Mucosa of gallbladder (tissue), 1 donor: ENCODE measurements at places on chromosomes 16 and 17.

- no peak for DNase-seq
Observed at GRCh38 chr16:2687531-2688308, 5.4 kb downstream of the KCTD5 start.

DNA sequence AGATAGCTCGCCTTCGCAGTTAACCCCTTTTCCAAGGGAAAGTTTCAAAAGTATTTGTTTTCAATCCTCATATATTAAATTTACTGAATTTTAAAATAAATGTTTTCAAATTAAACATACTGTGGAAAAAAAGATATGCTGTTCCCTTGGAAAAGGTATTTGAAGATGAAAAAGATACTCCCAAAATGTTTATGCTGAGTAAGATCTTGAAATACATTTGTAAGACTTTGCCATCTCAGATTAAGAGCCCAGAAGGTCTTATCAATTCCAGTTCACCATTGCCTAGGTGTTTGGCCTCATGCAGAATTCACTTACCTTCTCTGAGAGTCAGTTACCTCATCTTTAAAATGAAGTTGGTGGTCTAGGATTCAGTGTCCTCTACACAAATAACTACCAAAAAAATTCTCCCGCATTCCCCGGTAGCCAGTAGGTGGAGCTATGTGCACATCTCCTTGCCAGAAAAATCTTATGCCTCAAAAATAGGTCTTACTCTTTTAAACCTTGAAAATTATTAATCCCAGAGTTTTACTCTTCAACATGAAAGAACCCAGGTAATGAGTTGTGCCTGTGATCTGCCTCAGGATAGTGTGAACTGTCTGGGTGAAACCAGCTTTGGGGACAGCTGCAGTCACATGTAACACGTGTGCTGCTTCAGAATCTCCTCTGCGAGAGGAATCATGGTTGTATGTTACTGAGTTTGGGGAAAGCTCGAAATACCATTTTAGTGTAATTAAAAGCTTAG, 178.3 kb downstream of the MRTFB start:
- DNase-seq, result peak; percentile 26

- DNase-seq, result no peak
Observed at GRCh38 chr17:65130832-65131231, 6.3 kb upstream of the RGS9 start.

GRCh38 chr17:48722915-48723422, at the start of gene PRAC2:
TSS of gene PRAC2 (plus strand) at chr17:48723185. CDS start at chr17:48724411, 1,226 bp downstream.
- DNase-seq, result no peak

GRCh38 chr16:52729731-52730130, 182.8 kb upstream of the TOX3 start:
- no peak for DNase-seq
